ENCODE measurements at places on chromosomes 5 and 9.

- DNase-seq: no peak
Observed at GRCh38 chr5:145803112-145804004, 31.8 kb downstream of the PRELID2 start.

- DNase-seq: peak; percentile 83
Observed at GRCh38 chr5:177370488-177371119, 12.9 kb downstream of the RGS14 start.

- DNase-seq: peak; percentile 65
Observed at GRCh38 chr5:142977363-142978051, 207.3 kb downstream of the ARHGAP26 start.

DNA sequence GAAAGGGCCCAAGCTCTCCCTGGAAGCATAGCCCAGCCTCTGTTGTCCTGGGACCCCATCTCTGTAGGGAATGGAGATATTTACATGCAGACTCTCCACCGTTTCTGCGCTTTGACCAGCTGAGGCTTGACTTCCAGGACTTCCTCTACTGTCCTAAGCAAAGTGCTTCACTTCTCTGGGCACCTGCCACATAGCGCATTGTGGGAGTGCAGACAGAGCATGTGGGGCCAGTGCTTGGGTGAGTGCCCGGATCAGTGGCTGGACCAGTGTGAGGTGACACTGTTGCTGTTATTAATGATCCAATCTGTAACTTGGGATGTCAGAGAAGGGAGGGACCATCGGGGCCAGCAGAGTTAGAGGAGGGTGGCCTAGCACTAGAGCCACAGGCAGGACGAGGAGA, 10.5 kb downstream of the CXCL14 start:
- DNase-seq: no peak

DNA sequence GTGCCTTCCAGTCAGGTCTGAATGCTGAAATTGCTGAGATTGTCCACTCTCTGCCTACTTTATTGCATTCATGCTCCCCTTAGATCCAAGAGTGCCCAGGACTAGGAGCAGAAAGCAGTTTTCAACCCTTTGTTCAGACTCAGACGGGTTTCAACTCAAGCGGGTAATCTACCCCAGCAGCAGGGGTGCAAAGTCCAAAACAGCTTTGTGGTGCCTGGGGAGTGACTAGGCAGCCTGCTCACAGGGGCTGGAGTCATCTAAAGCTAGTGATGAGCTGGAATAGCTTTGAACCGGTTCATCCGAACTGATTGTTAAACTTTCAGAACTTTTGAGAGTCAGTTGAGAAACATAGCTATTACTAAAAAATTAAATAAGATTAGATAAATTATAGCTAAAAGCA, 71.0 kb upstream of the IQGAP2 start:
- no peak for DNase-seq

DNA sequence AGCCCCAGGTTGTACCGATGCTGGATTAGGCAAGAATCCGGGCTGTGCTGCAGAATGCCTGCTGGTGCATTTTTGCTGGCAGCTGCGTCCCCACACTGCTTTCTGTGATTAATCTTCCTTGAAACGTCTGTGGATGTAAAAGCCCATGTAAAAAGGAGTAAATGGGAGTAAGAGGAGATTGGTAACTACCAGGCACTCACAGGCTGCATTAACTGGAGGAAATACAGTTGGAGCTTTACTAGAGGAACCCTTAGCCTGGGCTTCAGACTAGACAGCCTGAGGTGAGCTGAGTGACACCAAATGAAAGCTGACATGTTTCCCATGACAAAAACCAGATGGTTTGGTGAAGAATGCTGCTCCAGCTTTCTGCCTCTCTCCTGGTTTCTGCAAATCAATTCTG, 190.4 kb upstream of the GAS1 start:
- DNase-seq: no peak

DNA sequence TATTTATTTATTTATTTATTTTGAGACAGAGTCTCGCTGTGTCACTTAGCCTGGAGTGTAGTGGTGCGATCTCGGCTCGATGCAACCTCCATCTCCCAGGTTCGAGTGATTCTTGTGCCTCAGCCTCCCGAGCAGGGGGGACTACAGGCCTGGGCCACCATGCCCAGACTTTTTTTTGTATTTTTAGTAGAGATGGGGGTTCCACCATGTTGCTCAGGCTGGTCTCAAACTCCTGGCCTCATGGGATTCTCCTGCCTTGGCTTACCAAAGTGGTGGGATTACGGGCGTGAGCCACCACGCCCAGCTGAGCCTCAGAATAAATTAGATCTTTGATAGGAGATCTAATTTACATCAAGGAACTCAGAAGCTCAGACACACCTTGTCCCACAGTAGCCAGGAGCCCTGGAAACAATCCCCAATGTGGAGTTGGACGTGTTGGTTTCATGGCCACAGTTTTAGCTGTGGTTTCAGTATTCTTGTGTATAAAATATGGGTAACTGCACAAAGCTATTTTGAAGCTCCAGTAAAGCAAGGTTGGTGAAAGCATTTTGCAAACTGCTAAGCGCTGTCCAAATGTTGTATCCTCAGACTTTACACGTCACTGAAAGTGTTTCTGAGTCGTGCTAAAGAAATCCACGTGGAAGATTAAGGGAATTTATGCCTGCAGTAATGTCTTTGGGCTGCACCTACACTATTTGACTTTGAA, 3.0 kb upstream of the HNRNPAB start:
- DNase-seq: no peak

DNA sequence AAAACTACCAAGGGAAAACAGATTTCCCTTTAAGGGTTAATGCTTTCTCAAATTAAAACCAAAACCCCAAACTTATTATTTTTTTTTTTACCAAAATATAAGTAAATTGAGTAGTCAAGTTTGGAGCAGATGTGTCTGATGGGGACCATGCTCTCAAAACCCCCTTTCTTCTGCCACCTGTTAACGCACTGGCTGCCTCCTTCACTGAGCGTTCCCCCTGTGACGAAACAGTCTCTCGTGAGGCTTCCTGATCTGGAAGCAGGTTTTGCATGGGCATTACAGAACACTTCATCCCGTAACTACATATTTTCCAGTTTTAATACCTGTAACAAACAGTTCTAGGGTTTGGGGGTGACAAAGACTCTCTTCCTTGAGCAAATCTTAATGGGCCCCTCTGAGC, 59.4 kb downstream of the ANKH start:
- no peak for DNase-seq

DNA sequence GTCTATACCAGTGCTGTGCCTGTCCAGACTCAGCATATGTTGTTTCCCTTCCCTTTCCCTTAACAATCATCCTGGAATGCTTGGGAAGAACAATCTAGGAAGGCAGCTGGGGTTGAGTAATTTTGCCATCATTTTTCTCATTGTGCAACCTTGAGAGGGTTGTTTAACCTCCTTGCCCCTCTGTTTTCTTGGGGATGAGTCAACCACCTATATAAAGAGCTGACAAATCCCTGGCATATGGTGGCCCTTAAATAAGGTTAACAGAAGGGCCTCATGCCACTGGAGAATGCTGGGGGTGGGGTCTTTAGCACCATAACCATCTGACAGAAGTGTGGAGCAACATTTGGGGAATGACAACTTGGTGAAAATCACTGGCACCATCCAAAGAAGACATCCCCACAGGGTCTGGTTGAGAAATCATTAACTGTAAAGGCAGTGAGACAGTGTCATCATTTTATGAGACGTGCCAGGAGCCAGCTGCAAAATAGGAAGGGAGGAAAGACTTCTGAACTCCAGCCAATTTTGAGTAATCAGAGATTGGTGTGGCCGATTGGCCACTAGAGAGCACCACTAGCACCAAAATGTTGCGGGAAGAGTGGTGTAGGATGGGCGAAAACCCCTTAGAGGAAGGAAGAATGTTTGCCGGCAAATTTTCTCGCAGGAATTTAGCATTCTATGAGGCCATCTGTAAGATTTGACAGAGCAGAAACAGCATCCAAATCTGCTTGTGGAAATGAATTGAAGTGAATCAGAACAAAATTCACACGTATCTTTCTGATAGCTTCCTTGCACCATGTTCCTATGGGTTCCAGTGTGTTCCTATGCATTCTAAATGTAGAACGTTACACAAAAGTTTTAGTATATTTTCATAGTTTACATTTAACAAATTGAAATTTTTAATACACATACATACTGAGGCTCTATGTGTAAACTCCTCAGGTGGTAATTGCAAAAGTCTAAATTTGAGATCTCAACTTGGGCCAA, 113.8 kb downstream of the MSX2 start:
- DNase-seq: no peak

DNA sequence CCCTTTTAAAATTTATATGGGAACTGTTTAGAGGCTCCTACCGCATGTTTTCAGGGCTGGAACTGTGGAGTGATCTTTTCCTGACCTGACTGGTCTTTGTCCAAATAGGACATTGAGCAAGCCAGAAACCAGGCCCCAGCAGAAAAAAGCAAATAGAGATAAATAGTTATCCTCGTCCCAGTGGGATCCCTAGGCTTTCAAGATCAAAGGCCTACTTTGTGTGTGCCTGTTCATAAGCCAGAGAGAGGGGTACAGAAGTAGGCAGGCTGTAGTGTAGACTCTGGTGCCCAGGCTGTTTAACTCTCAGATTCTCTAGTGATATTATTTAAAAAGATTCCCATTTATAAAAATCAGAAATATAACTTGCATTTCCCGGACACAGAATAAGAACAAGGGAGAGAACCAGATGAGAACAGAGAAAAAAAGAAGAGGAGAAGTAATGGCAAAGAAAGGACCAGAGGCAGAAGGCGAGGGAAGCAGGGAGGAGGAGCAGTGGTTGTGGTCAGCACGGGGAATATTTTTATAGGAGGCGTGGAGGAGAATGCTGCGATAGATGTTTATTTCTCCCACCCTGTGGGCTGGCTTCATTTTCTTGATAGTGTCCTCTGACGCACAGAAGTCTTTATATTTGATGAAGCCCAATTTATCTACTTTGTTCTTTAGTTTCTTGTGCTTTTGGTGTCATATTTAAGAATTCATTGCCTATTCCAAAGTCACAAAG, 101.2 kb downstream of the AOPEP start:
- no peak for DNase-seq

GRCh38 chr5:156589946-156590216, 260.2 kb upstream of the PPP1R2B start:
- no peak for DNase-seq

DNA sequence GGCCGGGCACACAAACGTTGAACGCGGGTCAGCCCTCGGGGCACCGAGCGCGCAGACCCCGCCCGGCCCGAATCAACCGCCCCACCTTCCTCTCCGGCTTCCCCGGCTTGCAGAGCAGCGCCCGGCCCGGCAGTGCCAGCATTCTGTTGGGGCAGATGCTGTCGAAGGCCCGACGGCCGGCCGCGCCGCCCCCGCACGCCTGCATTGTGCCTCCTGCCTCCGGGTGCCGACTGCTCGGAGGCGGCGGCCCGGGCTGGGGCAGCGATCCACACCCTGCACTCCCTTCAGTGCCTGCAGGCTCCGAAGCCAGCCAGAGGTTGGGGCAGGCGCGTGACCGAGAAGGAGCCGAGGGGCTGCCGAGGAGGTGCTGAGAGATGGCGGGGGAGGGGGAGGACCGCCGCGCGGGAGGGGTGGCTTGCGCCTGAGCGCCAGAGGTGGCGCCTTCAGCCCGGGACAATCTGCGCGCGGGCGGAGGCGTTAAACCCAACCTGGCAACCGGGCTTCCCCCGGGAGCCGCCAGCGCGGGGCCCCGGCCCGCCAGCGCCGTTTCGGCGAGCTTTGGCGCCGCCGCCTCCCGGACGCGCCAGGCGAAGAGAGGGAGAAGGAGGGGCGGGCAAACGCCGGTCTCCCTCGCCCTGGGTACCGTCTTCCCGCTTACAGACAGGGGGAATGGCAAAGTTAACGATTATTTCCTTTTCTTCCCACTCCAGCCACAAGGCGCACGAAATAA, at the start of gene MCIDAS:
Gene MCIDAS, minus strand, starts transcription at position 382 of the 730 bp plus-strand sequence. Its CDS starts 177 bp downstream, at position 205.
- peak; percentile 61 for DNase-seq

- no peak for DNase-seq
Observed at GRCh38 chr5:53038196-53038847, 49.2 kb downstream of the ITGA2 start.

DNA sequence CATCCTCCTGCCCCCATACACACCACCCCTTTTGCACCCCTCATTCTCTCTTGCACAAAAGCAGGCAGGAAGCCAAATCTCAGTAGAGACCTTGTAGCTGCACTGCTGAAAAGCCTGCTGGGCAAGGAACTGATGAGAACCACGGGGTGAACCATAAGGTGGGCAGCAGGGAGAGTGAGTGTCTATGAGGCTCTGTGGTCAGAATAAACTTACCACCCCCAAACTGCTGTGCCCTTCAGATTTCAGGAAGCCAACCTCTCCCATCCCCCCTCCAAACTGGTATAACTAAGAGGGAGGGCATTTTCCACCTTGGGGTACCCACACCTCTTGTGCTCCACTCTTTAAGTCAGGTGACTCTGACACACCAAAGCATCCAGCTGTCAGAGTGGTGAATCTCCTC, 471.4 kb downstream of the SPOCK1 start:
- no peak for DNase-seq

DNA sequence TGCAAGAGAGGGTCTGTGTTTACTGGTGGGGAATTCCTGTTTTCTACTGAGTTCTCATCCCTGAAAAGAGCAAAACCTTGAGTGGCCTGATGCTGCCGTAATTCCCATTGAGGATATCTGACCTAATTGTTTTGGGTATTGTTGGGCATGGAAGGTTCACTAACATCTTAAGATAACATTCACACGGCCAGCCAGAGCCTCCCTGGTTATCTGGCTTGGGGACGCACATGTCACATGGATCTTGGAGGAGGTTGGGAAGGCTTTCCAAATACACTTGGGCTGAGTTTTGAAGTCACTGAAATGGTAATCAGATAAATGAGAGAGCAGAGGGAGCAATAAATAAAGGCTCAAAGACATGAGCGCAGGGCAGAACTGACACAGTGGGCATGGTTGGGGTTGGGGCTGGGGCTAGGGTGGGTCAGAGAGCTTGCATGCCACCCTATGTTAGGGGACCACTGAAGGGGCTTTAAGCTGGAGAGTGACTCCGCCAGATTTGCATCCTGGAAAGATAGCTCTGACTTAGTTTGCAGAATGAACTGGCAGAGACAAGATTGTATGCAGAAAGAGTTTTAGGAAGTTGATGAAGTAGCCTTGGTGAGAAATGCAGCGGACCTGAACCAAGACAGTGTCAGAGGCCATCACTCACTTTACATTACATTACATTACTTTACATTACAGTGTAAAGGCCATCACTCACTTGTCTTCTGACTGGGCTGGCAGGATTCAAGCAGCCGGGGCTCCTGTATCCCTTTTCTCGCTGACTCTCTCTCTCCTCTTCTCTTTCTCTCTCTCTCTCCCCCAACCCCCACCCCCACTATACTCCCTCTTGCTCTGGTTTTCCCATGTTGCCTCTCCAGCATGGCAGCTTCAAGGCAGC, 24.2 kb downstream of the SLC1A1 start:
- DNase-seq: no peak

All from common myeloid progenitor, CD34-positive (primary cell).